CD4-positive, alpha-beta T cell (primary cell): ENCODE measurements at places on chromosomes 4 and X.

DNA sequence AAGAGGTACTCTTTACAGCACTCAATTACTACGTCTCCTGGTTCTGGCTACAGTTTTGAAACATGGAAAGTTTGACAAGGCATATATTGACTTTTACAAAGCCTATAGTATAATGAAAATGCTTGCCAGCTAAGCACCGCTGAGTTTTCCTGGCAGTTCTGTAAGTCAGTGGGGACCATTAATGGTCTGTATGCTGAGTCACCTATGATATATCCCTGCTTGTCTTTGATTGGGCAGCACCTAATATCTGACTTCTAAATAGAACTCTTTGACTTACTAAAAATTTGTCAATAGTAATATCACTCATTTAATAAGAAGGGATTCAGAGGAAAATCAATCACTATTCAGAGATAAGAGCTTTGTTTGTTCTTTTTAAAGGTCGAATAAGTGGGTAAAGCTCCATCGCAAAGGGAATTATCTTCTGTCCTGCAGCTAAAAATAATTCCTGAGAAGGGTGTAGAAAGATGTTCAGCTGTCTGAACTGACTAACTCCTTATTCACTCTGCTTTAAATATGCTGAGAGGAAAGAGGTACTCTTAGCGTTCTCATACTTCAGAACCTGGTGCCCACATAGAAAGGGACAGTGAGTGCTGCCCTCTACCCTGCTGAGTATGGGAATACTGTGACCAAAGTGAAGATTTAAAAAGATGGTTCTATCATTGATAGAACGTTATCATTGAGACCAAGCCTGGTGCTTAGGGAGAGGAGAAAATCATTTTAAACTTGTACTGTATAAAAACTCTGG is 959 bp downstream of the SMPX start:
- DNase-seq, result no peak

- DNase-seq, result no peak
Measured at GRCh38 chr4:47222276-47222675, 190.9 kb downstream of the GABRB1 start.

- DNase-seq, result no peak
Measured at GRCh38 chr4:179624768-179625181, 2182.5 kb upstream of the AGA start.

DNA sequence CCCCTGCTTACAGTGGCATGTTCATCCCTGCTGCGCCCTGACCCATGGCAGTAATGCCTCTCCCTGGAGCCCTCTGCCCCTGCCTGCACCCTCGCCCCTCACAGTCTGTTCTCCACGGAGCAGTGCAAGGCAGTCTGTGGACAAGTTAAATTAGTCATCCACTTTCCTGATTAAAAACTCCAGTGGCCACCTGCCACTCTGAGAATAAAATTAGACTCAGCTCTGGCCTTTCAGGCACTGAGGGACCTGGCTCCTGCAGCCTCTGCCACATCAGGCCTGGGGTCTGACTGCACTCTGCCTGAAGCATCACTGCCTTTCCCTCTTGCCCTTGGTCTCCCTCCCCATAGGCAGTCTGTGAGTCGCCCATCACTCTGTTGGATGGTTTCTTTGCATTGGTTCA is 53.6 kb downstream of the GRK4 start:
- no peak for DNase-seq

DNA sequence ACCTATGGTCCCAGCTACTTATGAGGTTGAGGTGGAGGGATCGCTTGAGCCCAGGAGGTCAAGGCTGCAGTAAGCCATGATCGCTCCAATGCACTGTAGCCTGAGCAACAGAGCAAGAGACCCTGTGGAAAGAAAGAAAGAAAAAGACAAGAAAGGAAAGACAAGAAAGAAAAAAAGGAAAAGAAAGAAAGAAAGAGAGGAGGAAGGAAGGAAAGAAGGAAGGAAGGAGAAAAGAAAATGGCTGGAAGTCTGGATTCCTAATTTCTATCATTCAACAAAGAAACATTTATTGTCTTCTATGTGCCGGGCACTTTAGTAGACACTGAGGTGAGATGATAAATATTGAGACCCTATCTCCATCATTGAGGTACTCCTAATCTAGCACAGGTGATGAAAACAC is 26.8 kb upstream of the BCORL1 start:
- no peak for DNase-seq
